Upper lobe of right lung (tissue), 1 donor: ENCODE measurements at places on chromosomes 16 and 17. TPM values are rescaled to one million over a fixed set of nuclear protein-coding genes. Genes with fewer than 3 reads are reported as not detected.
A peak's percentile ranks its signal among the peaks of the same experiment; 100 is the strongest.

Gene USH1G
- total RNA-seq = not detected

Gene PPY
- total RNA-seq = not detected

Gene TBX21
- 3.9 TPM for total RNA-seq

- no peak overlapping the region for H3K4me3 ChIP-seq
- H3K27me3 ChIP-seq = peaks cover 3% of the 10 kb centered on the region
- no peak for DNase-seq
- H3K36me3 ChIP-seq = no peaks in the 10 kb centered on the region
- H3K27ac ChIP-seq = no peak overlapping the region
- no peaks in the 10 kb centered on the region for H3K4me1 ChIP-seq
These were observed 163.5 kb downstream of the CCT6B start for GRCh38 chr17:34797720-34798119.

- no peaks in the 10 kb centered on the region for H3K36me3 ChIP-seq
- DNase-seq = peak; percentile 86
- H3K4me1 ChIP-seq = peaks cover 5% of the 10 kb centered on the region
These were observed 13.7 kb downstream of the SYCE1L start for GRCh38 chr16:77212741-77213541.

- no peaks in the 10 kb centered on the region for H3K27me3 ChIP-seq
- H3K4me3 ChIP-seq = no peak overlapping the region
- no peak overlapping the region for H3K27ac ChIP-seq
- H3K4me1 ChIP-seq = no peaks in the 10 kb centered on the region
- DNase-seq = no peak
These were observed 110.4 kb upstream of the HAS3 start for GRCh38 chr16:68995011-68995504.
